CD8-positive, alpha-beta T cell (primary cell): ENCODE measurements at places on chromosomes 2 and 18.

DNA sequence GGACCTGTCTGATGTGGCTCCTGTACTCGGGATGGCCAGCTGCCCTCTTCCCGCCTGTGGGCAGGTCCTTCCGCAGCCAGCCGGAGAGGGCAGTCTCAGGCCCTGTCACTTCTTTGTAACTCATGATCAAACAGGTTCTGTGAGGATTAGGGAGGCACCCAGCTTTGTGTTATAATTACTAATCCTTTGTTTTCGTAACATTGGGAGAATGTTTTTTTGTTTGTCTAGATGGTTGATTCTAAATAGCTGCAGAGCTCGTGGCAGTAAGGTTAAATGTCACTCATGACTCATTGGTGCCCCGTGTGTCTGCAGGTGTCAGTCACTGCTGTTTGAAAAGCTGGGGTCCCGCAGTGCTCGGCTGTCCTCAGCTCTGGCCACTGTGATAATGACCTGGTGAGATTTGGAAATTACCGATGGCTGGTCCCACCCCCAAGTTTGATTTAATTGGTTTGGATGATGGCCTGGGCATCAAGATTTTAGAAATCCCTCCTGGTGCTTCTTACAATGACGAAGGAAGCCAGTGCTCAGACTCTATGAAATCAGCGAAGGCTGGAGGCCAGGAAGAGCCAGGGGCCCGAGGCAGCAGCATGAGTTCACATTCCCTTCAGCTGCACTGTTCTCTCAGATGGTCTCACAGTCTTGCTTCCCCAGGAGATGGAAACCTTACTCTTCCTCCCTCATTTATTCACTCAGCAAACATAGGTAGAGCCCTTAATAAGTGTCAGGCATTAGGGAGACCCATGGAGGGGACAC, 172.8 kb downstream of the VAPA start:
- DNase-seq = no peak

DNA sequence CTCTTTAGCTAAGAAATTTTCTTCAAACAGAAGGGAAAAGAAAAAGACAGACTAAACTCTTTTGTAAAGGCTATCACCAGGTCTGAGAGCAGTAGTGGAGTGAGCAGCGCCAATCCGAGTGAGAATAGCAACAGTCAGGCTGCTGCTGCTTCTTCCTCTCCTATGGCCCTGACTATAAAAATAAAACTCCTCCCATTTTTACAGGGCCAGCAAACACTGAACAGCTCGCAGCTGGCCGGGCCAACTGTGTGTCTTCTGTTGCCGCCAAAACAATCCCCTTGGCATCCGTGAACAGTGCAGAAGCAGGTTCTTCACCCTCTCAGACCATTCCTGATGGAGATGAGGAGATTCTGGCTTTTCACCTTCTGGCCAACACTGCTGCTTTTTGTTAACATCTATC, 124.5 kb downstream of the CNTNAP5 start:
- no peak for DNase-seq

DNA sequence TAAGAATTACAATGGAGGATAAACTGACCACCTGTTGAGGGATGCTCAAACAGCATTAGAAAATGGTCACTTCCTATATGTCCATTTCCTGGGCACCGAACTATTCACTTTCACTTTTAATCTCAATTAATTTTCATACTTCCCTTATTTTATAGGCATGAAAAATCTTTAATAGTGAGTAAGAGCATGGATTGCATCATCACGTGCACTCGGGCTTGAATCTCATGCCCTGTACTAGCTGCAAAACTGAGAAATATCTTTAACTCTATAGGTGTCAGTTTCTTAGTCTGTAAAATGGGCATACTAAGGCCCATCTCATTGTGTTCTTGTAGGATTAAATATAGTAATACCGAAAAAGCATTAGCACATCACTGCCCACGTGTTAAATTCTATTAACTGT, 183.9 kb upstream of the FIGN start:
- no peak for DNase-seq

DNA sequence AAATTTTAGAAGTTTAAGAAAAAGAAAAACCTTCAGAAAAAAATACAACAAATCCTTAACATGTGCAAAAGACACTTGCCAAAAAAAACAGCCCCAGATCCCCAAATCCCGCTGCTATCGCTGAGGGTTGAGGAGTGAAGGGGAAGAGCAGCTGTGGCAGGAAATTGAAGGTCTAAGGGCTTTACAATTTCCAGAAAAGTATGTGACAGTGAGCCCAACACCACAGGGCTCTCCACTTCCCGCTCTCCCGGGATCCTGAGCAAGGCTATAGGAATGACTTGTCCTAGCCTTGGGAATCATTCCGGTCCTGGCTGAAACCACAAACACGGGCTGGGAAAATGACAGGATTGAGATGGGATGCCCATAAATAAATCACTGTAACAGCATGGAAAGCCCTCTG, 191.4 kb downstream of the TMEM163 start:
- DNase-seq = no peak

- no peak for DNase-seq
Measured at GRCh38 chr18:63017076-63017475, 301.7 kb downstream of the PHLPP1 start.

DNA sequence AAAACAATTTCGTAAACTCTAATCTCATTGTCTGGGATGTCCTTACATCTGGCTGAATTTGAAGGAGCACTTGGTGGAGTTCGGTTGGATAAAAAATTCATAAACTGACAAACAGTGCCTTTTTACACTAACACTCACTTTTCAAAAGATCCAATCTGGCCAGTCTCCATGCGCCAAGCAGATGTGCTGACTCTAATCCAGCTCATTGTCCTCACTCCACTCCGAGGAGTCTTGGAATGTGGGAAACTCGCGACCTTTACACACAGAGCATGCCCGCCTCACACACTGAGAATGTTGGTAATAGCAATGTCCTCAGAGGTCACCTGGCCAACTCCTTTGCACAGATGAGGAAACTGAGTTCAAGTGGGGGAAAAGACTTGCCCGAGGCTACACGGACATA, 66.8 kb downstream of the XDH start:
- no peak for DNase-seq

DNA sequence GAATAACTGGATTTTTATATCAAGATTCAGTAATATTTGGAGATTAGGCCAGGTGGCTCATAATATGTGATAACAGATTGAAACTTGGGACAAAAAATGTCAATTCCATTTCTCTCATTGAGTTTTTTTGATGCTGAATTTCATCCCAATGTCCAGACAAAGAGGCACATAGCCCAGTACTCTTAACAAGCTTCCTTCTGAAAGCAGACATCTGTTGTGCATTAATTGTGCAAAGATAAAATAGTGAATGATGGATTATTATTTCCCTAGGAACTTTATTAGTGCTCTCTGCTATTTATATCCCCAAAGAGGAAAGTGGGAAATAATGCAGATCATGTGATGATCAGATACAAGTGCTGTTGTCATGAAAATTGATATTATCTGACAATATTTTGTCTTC, 234.1 kb downstream of the CCDC102B start:
- no peak for DNase-seq

DNA sequence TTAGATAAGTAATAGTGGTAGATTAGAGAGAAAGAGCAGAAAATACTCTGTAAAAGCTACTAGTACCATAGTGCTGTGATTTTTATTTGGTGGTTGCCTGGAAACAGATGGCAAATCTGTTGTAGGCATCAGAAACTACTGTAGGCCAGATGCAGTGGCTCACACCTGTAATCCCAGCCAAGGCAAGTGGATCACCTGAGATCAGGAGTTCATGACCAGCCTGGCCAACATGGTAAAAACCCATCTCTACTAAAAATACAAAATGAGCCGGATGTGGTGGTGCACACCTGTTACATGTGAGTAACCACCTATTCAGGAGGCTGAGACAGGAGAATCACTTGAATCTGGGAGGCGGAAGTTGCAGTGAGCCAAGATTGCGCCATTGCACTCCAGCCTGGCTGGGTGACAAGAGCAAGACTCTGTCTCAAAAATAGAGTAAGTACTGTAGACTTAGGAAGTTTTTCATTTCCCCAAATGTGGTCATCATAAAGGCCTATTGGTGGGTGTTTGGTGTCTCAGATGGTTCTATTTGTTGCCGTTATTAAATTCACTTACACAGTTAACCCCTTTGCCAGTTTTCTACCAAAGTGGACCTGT, 79.6 kb downstream of the SPTBN1 start:
- no peak for DNase-seq

DNA sequence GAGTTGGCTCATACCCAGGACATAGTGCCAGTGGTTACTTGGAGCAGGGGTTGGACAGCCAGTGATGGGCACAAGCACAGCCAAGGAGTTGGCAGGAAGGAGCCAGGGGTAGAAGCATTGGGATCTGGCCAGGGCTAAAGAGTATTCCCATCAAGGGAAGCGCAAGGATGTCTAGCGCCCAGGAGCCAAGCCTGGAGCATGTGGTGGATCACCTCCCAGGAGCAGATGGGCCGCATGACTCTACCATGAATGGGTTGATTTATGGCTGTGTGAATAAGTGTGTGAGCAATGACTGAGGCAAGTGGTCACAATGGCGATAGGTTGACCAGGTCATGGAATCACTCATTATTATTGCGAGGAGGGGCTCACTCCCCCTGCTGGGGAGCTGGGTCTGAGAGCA, 111.1 kb downstream of the FHOD3 start:
- no peak for DNase-seq

- no peak for DNase-seq
Measured at GRCh38 chr2:67096886-67097285, 300.2 kb upstream of the ETAA1 start.

DNA sequence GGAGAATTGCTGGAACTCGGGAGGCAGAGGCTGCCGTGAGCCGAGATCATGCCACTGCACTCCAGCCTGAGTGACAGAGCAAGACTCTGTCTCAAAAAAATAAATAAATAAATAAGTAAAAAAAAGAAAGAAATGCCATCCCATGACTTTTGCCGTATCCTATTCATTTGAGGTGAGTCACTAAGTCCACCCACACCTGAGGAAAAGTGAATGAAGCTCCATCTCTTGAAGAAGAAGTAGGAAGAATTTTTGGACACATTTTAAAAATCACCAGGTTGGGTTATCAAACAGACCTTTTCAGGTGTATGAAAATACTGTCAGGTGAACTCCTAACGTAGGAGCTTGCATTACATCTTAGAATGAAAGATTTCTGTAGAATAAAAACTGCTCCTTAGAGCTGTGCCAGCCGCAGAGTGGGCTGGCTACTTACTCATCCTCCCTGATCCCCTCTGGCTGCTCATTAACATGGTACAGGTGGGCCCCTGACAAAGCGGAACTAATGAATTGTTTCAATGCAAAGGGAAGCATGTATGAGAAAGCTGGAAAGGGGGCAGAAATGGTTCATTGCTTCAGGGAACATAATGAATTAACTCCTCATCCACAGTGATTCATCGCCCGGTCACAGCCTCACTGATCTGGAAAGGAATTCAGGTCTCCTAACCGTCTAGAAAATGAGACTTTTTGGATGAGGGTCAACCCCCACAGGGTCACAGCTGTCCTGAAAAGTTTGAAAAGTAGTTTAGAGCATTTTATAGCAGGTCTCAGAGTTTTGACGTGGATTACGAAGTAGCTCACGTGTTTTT, 191.4 kb downstream of the SPP2 start:
- DNase-seq = no peak

DNA sequence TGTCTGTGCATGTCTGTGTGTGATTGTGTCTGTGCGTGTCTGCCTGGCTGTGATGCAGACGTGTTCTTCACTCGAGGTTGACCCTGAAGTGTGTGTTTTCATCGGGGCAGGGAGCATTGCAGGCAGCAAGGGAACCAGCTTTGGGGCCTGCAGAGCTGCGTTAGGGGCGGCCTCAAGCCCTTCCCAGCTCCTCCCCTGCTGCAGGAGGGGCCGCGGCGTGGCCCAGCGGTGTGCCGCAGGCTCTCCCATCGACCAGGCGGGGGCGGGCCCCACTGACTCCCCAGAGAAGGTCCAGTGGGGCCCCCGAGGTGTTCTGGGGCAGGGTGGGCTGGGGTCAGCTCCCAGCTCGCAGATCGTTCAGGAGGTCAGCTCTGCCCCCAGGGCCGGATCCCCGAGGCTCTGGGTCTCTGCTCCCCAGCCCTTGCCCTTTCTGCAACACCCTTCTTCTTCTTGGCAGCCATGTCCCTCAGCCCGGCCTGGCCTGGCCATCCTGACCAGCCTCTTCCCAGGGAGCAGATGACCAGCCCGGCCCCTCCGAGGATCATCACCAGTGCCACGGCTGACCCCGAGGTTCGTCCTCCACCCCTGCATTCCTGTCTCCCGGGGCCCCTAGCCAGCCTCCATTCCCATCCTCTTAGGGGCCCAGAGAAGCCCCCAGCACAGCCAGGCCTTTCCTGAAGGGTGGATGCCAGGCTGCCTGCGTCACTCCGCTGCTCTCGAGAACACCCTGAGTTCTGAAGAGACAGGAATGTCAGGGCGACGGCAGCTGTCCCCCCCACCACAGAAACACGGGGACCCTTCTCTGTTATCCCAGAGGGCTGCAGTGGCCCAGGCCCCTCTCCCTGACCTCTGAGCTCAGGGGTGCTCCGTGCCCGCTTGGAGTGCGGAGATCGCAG, 11.1 kb upstream of the KLHL30 start:
- DNase-seq = no peak

DNA sequence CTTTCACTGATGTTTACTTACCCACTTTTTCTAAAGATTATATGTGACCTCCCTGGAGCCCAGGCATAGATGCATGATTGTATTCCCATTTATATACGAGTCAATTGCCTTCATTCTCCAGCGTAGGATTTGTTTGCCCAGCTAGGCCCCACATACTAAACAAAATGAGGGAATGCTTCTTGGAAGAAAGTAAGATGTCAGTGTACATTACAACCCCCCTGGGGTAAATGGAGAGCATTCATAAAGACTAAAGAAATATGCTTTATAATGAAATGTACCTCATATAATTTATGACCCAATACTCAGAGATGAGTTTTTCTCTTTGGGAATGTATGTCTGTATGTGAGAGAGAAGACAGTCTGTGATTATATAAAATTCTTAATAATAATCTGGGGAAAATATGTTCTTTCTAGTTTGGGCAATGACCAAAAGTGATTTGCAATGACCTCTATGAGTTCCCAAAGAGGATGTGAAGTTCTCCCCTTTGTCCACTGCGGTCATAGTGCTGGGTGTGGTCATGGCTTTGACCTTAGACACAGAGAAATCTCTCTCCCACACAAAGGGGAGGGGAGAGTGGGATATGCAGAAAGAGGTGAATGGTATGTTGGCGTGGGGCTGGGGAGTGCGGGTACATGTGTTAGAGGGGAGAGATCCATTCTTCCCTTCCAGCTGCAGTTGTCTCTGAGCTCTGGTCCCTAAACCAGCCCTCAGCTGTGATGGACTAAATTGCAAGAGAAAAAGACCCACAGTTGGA, 175.6 kb downstream of the EN1 start:
- no peak for DNase-seq

- peak; percentile 85 for DNase-seq
Measured at GRCh38 chr2:242088471-242089212, 219.1 kb downstream of the RTP5 start.

DNA sequence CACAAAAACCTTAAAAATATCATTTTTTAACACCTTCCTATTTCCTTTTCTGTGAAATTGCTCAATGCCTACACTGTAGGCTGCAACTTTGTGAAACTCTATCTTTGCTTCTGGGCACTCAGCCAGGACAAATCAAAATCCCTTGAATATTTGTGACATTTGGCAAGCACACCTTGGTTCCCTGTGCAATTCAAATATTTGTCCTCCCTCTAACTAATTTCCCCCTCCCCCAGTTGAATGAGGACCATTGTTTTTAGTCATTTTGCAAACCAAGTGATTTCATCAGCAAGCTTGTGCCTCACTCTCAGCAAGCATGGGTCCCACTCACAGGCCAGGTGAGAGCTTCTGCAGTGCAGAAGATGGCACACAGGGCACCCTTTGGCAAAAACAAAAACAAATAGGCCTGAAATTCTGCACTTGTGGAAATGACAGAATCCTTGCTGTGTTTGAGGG, 541.5 kb downstream of the CNTNAP5 start:
- no peak for DNase-seq
